ENCODE measurements at places on chromosomes 3 and 15.

DNA sequence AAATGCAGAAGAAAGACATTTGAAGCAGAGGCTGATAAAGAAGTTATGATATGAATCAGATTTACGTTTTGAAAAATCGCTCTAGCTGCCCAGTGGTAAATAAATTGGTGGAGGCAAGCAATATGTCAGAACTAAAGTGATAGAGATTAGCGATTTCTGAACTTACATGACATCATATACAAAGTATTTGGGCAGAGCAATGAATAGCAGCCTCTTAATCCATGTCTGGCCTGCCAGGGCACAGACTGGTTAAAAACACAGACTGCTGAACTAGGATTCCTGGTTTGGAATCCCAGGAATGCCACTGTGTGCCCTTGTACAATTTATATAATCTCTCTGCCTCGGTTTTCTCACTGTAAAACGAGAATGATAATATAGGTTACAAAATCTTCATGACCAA lies 243.1 kb upstream of the SETMAR start:
- no peak for DNase-seq

DNA sequence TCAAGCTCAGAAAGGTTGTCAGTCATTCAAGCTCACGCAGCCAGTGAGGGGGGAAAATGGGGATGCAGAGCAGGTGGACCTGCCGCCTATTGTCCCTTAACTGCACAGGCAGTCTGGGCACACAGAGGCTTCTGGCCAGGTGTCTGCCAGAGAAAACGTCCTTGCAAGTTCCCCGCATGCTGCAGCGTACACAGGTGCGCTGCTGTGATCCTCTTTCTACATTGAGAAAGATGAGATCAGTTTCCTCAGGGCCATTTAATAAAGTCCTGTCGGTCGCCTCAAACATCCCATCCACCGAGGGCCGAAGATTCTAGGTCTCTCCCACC lies 445 bp upstream of the TSEN2 start:
- DNase-seq, result no peak

DNA sequence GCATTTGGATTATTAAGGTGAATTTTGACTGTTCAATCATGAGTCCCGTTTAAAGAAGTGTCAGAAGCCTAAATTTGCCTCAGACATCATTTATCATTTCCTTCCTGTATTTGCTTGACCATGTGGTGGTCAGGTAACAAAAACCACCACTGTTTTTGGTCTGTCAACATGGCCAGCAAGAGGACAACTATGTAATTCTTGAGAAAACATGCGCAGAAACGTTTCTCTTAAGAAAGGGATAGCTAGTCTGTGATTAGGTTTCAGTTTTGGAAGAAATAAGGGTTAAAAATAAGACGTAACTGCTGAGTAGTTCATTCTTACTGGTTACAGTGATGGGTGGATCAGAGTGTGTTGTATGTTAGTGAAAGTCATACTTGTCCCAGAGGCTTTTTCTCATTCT lies 204.5 kb downstream of the AKAP13 start:
- peak; percentile 23 for DNase-seq

GRCh38 chr3:191301017-191301416 lies 28.2 kb upstream of the CCDC50 start:
- no peak for DNase-seq

DNA sequence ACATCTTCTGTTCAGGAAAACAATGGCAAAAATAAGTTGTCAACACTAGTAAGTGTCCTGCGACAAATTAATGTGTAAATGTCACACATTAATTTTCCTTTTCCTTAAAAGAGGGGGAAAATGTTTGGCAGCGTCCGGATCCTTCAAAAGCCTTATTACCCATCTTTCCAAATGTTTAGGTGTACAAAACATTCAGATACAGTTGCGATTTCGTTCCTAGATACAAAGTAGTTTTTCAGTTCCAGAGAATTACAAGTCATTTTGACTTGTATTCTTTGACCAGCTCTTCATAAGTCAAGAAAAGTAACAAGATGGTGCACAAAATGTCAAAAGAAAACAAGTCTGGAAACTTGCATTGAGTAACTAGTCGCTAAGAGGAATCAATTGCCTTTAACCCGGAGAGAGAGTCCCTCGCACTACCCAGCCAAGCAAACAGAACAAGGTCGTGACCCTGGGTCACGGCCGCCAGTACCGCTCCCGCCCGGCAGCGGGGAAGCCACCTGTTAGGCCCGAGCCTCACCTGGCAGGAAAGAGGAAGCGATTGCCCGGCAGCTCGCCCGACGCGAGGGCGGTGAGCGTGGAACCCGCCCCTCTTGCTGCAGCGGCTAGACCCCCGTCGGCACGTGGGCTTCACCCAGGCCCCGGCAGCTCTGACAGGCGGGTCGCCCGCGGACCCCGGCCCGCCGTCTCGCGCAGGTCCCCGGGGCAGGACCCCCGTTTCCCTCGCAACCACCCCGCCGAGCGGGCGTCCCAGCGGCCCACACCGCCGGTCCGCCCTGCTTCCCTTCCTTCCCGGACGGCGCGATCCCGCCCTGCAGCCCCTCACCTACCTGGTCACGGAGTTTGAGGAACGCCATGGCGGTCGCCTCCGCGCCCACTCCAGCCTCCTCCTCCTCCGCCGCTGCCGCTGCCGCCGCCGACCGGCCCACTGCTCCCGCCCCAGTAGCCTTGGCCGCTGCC lies 61.0 kb upstream of the ANKRD28 start:
- peak; percentile 43 for DNase-seq

- peak; percentile 72 for DNase-seq
These were observed 111.2 kb upstream of the MCTP2 start for GRCh38 chr15:94119923-94120775.

DNA sequence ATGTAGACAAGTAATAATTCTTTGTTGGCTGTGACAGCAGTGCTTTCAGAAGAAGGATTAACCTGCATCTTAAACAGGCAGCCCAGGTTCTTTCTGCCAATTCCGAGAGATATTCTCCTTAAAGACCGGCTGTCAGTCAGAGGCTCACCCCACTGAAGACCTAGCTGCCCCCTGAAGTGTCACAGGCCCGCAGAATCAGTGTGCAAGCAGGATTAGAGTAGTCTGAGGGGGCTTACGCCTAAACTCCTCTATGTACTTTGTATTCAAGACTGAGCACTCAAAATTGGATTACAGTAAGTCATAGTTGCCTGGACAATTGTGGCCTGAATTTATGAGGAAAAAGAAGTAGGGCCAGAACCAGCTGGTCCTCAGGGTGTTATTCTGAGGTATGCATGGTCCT lies 342.9 kb downstream of the CLSTN2 start:
- DNase-seq, result no peak

GRCh38 chr3:40505599-40506462 lies at the start of gene ZNF620:
ZNF620 (plus strand) TSS chr3:40506039; CDS start chr3:40506353, 314 bp downstream.
- peak; percentile 58 for DNase-seq

- DNase-seq, result peak; percentile 29
These were observed 78.8 kb downstream of the AAGAB start for GRCh38 chr15:67175643-67176071.

DNA sequence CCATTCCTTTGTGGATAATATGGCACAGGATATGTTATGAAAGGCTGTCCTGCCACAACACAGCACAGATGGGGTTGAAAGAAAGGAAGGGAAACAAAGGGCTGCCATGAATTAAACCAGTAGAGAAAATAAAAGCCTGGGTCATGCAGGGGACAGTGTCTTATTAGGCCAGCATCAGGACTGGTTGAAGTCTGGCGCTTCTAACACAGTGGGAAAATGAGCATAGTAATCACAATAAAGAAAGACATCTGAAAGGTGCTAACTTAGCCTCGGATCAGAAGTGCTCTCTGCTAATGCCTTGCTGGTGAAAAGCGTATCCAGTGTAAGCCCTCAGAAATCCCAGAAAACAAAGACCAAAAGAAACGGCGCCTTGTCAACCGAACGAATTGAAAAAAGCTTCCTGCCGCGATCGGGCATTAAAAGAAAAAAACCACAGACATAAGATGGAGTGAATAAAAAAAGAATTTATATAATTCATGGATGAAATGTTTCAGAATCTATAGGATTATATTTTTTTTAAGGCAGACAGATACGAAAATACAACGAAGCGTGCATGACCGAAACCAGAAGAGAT lies 566 bp upstream of the MKRN3 start:
- DNase-seq, result no peak

DNA sequence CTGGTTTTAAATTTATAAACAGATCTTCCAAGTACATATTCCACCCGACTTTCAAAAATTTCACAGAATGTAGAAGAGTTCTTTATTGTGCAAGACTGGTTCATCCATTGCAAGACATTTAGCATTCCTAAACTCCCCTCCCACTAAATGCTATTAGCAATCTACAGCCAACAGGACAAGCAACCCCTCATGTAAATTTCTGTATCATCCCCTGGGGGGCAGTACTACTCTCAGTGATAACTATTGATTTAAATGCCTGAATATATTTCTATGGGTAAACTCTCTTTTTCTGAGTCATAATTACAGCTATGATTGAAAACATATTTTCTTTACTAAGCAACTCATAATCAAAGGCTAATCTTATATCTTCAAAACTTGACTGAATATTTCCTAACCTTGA lies 10.7 kb upstream of the SLC15A2 start:
- DNase-seq, result no peak

GRCh38 chr3:170765419-170766078 lies 104.4 kb downstream of the RPL22L1 start:
- DNase-seq, result no peak

DNA sequence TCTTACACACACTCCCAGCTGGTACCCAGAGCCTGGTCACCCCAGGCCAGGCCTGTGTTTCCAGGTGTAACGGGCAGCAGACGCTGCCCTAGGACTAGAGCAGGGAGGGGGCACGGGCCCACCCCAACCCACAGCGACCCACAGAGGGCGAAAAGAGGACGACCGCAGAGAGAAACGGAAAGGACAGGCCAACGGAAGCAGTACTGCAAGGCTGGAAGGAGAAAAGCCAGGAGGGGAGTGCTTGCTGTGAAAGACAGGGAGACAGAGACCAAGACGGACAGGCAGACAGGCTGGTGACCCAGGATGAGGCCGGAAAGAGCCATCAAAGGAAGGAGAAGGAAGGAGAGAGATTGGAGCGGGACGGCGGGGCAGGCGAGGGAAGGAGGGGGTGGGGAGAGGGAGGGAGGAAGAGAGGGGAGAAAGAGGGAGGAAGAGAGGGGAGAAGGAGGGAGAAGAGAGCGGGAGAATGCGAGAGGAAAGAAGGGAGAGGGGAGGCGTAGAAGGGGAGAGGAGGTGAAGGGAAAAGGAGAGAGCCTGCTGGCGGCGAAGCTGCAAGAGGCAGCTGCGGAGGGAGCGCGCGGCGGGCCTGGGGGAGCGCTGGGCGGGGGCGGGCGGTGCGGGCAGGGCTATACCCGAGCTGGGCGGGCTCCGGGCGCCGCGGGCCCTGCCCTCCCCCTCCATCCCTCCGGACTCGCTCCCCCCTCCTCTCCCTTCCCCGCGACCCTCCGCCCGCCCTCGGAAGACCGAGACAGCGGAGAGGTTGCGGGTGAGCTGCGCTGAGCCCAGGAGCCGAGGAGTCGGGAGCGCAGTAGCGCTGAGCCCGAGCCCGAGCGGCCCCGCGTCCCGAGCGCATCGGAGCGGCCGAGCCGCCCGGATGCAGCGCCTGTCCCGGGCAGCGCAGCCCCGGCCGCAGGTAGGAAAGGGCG lies at the start of gene SLC6A1:
SLC6A1 (plus strand) TSS at position 732 of the 926 bp plus-strand sequence. CDS start 24,464 bp downstream, outside the sequence.
- DNase-seq, result no peak

DNA sequence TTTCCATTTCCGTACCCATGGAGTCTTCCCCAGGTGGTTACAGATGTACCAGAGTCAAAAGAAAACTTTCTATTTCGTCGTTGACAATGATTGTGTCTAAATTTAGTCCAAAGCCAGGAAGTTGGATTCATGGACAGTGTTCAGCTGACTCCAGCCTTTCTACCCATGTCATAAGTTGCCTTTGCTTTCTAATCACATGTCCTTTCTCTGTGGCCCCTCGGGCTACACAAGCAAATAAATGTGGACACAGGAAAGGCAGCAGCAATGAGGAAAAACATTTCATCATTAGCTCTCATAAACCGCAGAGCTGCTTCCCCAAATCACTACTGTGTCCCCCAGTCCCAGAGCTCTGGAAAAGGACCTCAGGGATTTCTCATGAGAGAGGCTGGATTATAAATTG lies 82.0 kb downstream of the USF3 start:
- no peak for DNase-seq

- no peak for DNase-seq
These were observed 4.4 kb upstream of the GPR176 start for GRCh38 chr15:39924437-39924836.

GRCh38 chr3:88151358-88151757 lies 1.6 kb downstream of the C3orf38 start:
- DNase-seq, result no peak

- DNase-seq, result no peak
These were observed 368.0 kb downstream of the MFSD1 start for GRCh38 chr3:159169828-159170227.

- no peak for DNase-seq
These were observed 508.2 kb upstream of the TGFBR2 start for GRCh38 chr3:30098243-30098642.

DNA sequence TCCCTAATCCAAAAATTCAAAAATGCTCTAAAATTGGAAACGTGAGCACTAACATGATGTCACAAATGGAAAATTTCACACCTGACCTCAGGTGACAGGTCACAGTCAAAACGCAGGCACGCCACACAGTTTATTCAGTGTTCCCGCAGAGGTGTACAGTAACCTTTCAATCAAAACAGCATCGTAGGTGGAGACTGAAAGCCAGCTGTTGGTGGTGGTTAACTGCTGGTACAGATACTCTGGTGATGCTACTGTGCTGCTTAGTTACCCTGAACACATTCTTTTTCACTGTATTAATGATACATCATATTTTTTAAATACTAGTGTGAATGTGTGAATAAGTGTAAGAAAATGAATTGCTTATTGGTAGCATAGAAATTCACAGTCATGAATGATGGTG lies 23.8 kb downstream of the RAB11A start:
- no peak for DNase-seq

DNA sequence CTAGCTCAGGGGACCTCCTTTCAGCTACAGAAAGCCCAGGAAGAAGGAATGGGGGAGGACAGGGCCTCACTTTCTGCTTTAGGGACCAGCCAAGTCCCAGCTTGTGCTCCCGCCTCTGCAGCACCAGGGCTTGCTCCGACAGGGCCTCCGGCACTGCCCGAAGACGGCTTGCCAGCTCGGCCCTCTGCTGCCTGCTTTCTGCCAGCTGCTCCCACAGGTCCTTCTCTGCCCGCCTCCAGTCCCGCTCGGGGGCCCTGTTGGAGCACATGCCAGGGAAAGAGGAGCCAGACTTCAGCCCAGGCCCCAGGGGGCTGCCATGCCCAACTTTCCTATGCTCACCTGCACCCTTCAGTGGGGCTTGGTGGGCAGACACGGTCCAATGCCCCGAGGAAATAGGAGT lies 4.3 kb upstream of the CLK3 start:
- no peak for DNase-seq

DNA sequence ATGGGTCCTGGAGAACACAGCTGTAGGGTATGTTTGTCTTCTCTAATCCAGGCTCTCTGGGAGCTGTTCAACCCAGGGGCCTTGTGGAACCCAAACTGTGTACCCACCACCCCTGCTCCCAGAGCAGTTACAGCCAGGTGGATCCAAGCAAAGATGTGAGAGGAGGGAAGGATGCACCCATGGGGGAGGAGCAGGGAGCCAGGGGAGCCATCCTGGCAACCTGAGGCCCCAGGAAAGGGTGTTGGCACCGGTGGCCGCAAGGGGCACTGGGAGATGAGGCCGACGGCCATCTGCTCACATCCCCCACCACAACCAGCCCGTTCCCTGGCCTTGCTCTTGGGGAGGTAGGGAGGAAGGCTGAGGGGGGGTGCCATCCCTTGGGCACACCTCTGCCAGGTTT lies 43.2 kb downstream of the CMTM6 start:
- DNase-seq, result no peak

GRCh38 chr3:12294885-12295580 lies 6.2 kb downstream of the PPARG start:
- DNase-seq, result no peak
